OCI-LY7 (cell line): ENCODE measurements at places on chromosomes 12 and 14.

- DNase-seq, result peak; percentile 80
These were observed at the start of gene FKBP11 for GRCh38 chr12:48925304-48926011. Gene FKBP11 (minus strand): TSS chr12:48925492. CDS start chr12:48925428, 64 bp downstream.

- DNase-seq, result no peak
These were observed 142.9 kb downstream of the ASCL1 start for GRCh38 chr12:103100257-103100831.

DNA sequence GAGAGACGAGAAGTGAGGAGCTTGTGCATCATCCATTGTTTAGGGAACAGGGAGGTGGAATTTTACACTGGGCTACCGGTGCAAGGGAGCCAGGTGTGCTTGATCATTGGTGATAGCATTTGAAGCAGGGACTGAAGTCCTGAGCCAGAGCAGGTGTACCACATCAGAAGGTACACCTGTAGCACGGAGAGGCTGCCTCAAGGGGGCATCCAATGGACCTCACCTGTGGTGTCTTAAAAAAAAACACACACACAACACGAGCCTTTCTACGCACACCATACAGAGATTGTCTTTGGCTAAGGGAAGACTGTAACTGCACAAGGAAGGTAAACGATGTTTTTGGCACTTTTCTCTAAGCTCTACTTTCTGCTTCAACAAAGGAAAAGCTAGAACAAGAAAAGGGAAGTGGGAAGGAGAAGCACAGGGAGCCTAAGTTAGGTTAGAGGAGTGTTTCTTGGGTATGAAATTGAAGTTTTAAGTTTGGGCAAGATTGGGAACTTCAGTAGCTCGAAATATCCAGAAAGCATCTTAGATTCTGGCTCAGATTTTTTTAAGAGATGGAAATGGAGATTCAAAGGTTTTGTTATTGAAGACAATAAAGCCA lies 334.3 kb upstream of the FBXO33 start:
- DNase-seq, result no peak

DNA sequence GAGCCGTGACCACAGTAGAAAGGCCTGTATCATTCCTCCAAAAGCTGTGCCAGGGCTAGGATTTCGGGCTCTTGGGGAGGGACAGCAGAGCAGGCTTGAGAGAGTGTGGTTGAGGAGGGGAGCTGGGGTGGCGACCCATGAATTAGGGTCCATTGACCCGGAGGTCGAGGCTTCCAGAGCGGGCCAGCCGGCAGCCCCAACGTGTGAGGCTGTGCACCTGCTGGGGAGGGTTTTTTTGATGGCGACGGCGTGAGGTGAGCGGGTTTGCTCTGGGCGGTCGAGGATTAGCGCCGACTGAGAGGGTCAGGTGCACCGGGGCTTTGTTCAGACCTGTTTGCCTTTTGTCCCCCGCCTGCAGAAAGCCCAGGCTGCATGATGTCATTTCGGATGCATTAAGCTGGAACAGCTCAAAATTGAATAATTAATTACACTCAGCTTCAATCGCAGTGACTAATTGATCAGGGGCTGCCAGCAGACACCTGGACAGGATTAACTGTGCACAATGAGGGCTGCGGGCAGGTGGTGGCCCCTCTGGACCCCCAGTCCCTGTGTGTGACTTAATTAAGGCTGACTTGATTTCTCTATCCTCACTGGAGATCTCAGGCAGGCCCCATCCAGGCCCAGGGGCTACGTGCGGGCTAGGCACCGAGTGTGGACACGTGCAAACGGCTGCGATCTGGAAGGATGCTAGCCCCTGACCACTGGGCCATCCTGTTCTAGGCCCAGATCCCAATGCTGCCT lies 42.1 kb upstream of the MEG3 start:
- DNase-seq, result no peak

DNA sequence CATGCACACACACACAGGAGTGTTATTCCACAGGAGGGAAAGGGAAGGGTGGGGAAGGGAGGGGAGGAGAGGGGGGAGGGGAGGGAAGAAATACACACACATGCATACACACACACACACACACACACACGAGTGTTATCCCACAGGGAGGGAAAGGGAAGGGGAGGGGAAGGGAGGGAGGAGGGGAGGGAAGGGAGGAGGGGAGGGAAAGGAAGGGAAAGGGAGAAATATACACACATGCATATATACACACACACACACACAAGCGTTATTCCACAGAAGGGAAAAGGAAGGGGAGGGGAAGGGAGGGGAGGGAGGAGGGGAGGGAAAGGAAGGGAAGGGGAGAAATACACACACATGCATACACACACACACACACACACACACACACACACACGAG lies 19.6 kb upstream of the FBRSL1 start:
- no peak for DNase-seq

- DNase-seq, result no peak
These were observed 48.8 kb upstream of the MTERF2 start for GRCh38 chr12:107035733-107036132.

GRCh38 chr12:105018012-105018411 lies 31.9 kb downstream of the NOPCHAP1 start:
- DNase-seq, result peak; percentile 8
